ENCODE measurements at places on chromosomes 1 and 21.
A peak's percentile ranks its signal among the peaks of the same experiment; 100 is the strongest.

DNA sequence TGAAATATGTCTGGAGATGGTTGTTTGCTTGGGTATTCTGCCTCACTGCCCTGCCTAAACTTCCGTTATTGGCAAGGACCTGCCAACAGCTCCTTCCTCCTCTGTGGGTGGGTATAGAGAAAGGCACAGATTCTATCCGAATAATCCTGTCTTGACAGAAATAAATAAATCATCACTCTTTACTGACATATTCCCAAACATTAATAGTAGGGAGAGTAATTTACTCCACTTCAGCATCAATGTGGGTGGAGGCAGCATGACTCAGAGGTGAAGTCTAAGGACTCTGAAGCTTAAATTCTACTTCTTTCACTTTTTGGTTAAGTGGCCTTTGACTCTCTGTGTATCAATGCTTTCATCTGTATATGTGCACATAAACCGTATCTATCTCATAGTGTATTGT, 2.9 kb downstream of the CD84 start:
- no peak for DNase-seq

DNA sequence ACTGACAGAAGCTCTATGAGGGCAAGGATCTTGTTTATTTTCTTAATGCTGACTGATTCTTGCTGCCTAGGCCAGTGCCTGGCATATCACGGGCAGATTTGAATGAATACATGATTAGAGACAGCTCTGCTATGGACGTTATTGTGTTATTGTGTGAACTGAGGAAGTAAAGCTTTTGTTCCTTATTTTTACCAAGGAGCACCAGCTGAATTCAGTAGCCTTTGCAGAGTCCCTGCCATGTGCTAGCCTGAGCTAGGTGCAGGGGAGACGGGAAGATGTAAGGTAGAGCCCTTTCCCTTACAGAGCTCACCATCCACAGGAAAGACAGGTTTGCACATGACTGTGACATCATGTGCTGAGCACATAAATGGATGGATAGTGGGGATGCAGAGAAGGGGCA, 36.0 kb upstream of the SCMH1 start:
- DNase-seq = no peak

- DNase-seq = peak; percentile 77
Measured at GRCh38 chr21:36422279-36423098, 37.3 kb downstream of the CHAF1B start.

GRCh38 chr1:180504186-180504585, 1.8 kb upstream of the ACBD6 start:
- DNase-seq = no peak

GRCh38 chr1:153032677-153033308, 1.8 kb downstream of the SPRR1B start:
- peak; percentile 20 for DNase-seq

DNA sequence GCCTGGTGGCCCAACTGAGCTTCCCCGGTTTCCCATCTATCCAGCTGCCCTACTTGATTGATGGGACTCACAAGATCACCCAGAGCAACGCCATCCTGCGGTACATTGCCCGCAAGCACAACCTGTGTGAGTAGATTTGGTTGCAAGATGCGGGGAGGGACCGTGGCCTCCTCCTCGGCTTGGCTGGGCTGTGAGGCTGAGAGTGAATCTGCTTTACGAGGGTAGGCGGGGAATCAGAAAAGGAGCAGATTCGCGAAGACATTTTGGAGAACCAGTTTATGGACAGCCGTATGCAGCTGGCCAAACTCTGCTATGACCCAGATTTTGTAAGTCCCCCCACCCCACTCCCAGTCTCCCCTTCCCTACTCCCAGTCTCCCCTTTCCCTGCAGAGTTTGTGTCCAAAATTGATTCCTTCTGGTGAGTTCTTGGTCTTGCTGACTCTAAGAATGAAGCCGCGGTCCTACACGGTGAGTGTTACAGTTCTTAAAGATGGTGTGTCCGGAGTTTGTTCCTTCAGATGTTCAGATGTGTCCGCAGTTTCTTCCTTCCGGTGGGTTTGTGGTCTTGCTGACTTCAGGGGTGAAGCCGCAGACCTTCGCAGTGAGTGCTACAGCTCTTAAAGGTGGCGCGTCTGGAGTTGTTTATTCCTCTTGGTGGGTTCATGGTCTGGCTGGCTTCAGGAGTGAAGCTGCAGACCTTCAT, 1.5 kb downstream of the GSTM2 start:
- DNase-seq = peak; percentile 0

- no peak for DNase-seq
Measured at GRCh38 chr1:99964806-99965205, 5.0 kb upstream of the SLC35A3 start.

GRCh38 chr1:119101563-119101962, 38.9 kb downstream of the WARS2 start:
- DNase-seq = no peak

DNA sequence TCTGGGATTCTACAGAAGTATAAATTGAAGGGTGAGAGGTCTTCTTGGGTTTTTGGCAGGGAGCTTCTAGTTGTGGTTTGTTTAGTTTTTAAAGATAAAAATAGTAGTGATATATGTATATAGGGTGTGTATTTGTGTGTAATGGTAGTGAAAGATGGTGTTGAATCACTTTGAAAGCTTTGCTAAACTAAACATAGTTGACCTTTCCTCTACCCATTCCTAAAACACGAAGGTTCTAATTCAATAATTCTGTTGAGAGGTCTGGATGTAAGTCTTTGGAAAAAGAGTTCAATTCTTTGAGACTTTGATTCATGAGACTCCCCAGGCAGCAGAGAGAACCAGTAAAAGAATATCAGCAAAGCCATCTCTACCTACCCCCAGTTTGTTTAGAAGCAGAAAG, 247.9 kb upstream of the DUSP10 start:
- DNase-seq = no peak

Data from endothelial cell of umbilical vein (primary cell).